ENCODE measurements at places on chromosomes 3 and 15. TPM values are rescaled to one million over a fixed set of nuclear protein-coding genes. Genes with fewer than 3 reads are reported as not detected.

The MAP6D1 gene
- 0.47 TPM for polyA plus RNA-seq

DNA sequence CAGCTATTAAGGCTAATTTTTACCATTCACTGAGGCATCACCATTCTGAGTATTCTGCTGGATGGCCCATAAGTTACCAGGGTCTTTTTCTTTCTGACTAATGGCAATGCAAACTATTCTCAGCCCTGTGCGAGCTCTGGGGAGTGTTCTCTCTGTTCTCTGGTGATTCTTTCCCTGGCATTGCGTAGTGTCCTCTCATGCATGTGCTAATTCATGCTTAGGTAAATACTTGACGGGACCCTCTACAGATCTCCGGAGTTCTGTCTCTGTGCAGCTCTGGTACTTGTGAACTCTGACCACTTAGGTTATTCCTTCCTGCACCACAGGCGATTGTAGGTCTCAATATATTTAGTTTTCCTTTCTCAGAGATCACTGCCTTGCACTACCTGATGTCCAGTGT lies 34.8 kb downstream of the UBE2E1 start:
- DNase-seq: no peak

DNA sequence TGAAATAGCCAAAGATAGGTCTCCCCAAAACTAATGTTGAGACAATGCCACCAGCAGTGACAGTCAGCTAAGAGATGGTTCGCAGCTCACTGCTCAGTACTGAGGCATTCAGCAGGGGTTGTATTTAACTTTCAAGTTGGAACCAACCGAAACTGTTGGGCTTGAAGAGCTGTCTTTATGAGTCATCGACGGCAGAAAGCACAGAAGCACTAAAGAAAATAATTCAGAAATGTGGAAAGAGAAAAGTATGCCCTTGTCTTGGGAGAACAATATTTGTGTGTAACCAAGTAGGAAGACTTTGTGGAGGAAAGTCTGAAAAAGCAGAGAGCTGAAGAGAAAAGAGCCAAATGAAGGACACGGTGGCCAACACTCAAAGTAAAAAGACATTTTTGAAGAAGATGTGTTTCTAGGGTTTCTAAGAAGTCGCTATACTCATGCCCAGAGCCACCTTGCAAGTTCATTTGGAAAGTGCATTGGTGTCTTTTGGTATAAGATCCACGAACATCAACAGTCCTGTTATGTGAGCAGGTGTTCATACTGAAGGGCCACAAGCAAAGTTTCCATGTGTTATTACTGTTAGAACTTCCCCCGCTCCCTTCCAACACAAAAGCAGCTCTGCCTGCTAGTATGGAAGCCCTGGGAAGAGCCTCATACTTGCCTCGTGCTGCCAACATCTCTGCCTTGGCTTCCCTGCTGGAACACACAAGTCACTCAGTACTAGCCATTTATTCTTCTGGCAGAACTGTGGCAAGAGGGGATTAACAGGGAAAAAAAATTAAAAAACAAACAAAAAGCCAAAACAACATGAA lies 4.1 kb upstream of the RARB start:
- DNase-seq: no peak

GRCh38 chr3:146715170-146715569 lies 110.0 kb upstream of the PLSCR5 start:
- no peak for DNase-seq

- no peak for DNase-seq
These were observed 1.7 kb upstream of the CCR8 start for GRCh38 chr3:39327746-39328349.

DNA sequence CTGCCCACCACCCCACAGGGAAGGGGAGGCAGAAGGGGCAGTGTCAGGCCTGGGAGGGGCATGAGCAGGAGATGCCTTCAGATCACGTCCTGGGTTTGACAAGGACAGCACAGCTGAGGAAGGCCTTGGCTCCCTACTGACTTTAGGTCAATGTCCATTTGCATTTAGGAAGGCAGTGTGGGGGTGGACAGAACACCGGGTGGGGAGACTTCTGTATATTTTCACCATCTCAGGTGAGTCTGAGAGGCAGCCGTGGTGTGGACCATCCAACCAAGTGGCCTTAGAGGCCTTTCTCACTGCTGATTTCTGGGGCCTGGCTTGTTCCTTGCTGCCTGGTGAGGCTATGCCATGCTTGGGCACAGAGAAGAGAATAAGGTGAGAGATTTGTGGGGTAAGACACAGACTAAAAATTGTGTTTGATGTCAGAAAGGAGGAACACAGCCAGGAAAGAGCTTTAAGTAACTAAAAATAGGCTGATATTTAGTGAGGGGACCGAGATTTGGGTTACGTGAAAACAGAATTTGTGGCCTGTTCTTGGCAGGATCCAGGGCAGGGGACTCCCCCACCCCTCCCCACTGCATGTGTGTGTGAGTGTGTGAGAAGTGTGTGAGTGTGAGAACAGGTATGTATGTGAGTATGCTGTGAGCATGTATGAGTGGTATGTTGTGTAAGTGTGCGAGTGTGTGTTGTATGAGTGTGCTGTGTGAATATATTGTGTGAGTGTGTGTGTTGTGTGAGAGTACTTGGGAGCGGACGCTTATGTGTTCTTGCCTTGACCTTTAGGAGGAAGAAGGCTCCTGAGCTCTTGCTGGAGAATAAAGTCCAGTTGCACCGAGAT lies 11.8 kb upstream of the PLA2G4E start:
- DNase-seq: no peak

- DNase-seq: no peak
These were observed 89.7 kb upstream of the PROK2 start for GRCh38 chr3:71874618-71875017.
